ENCODE measurements at places on chromosomes 7 and 10.

DNA sequence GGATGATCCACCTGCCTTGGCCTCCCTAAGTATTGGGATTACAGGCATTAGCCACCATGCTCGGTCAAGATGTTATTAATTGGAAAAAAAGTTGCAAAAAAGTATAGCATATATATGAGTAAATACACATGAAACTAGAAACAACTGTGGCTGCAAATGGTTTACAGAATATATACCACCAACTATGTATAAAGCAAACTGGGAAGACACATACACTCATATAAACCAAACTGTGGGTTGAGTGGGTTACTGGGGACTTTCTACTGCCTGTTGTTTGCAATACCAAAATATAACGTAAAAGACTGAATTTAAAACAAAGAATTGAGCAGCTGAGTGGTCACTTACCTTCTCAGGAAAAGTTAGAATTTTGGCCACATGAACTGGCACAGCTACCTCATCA, 8.1 kb downstream of the POLR3A start:
- no peak for DNase-seq

DNA sequence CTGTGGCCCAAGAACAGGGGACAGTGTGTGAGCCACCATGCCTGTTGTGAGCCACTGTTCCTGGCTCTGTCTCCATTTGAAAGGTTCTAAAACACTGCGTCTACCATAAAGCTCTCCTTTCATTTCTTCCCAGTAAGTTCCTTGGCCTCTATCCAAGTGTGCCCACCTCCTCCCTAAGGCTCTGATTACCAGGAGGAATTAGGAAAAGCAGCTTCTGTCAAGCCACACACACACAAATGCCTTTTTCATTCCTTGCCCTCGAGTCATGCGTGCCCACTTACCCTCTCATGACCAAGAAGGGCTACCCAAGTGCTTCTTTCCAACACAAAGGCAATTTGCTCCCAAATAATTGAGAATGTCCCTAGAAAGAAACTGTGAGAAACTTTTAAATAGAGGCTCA, 70.8 kb upstream of the PARD3 start:
- no peak for DNase-seq

DNA sequence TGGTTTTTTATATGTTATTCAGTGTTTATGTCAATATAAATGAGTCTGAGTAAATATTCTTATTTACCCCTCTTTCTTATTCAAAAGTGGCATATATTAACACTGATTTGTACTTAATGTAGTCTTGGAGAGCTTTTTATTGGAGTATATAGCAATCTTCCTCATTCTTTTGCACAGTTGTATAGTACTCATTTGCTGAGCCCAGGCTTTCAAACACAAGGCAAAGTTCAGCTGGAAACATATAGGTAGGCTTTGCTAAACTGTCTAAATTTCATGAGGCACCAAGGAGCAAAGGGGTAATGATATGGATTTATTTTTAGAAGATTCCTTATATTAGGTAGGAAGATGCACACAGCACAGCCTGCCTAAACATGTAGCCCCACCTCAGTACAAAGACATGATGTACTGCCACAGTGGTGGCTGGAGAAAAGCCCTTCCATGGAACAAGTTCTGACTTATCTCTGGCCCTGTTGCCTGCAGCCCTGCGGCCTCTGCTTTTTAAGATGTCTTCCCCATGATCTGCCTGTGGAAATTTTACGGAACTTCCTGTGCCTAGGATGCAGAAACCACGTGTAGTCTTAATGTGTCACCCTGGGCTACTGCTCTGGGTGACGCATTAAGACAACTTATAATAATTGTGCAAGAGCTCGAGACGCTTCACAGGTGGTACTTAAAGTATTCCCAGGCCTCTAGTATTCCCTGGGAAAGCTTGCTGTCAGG, 9.6 kb upstream of the PDCD4 start:
- no peak for DNase-seq

DNA sequence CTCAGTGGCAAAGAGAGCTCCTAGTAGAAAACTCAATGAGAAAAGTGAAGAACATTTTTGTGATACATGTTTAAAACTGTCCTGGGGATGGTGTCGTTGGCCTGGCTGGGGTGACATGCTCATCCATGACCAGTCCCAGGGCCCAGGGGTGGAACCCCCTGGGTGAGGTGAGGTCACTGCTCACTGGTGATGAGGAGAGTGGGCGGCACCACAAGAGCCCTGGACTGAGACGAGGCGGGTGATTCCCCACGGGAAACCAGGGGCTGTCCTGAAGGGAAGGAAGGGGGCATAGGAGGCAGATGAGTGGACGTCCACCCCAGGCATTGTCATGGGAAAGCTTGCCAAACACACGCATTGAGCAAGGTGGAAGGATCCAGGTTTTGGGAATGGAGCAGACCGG, 54.6 kb downstream of the HTR5A start:
- no peak for DNase-seq

GRCh38 chr7:149070372-149071125, 20.0 kb downstream of the ZNF786 start:
- DNase-seq = no peak

DNA sequence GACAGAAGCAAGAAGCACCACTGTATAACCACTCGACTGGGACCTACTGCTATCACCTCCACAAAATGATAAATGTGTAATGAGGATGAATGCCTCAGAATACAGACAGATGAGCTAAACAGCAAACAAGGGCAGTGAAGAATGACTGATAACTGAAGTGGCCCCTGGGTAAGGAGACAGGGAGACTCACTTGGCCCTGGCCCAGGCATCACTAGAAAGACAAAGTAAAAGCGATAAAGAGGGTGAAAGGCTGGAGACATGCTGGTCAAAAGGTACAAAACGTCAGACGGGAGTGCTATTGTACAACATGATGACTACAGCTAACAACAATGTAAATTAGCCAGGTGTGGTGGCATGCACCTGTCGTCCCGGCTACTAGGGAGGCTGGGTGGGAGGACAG, 27.8 kb upstream of the APBB1IP start:
- DNase-seq = no peak

DNA sequence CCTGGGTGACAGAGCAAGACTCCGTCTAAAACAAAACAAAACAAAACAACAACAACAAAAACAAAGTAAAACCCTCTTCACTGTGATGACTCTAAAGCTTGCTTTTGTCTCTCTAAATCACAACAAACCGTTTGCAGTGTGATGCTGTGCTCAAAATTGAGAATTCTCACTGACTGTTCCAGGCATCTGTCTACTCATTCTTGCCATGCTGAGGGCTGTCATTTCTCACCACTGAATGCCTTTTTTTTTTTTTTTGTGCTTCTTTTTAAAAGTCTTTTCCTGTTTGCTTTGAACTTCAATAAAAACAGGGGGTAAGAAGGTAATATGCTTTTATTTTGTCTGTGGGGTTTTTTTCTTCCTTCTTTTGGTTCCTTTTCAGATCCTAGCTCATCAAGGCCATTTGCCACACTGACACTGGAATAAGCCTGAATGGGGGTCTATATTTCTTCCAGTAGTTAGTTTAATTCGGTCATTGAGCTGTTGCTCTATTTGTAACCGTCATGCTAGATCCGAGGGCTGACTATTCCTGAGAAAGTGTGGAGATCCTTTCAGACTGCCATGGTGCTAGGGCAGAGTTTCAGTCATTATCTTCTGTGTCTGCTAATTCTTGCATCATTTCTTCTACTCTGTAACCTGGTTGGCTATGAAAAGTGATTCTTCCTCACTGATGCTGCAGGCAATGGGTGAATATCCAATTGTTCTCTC, 10.6 kb downstream of the FAS start:
- no peak for DNase-seq

- DNase-seq = no peak
These were observed 117.8 kb downstream of the TMEM26 start for GRCh38 chr10:61335359-61335758.

DNA sequence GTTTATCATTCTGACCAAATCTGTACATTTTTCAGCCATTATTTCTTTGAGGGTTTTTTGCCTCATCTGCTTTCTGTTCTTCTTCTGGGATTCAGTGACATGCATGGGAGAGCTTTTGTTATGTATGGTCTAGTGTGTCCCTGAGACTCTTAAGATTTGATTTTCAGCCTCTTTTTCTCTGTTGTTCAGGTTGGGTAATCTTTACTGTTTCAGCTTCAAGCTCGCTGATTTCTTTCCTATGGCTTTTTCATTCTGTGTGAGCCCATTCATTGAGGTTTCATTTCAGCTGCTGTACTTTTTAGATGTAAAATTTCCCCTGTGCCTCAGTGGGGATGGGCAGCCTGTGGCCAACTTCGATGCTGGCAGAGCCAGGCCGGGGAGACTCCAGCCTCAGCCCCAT, 38.1 kb downstream of the FOXK1 start:
- no peak for DNase-seq

DNA sequence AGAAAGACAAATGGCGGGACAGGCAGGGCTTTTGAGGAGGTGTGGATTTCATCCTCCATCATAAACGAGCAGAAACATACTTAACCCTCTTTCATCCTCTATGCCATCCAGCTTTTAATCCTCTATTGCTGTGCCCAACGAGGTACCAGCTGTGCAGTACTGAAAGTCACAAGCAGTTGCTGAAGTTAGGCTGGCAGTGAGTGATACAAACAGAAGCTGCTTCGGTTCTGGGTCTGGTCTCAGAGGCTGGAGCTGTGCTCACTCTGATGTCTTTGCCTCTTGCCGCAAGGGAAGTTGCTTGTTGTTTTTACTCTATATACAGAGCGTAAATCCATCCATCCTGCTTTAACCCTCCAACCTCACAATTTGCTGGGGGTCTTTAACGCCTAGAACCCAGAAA, 235.2 kb downstream of the CELF2 start:
- no peak for DNase-seq

GRCh38 chr10:7773845-7774801, 13.7 kb downstream of the KIN start:
- no peak for DNase-seq

DNA sequence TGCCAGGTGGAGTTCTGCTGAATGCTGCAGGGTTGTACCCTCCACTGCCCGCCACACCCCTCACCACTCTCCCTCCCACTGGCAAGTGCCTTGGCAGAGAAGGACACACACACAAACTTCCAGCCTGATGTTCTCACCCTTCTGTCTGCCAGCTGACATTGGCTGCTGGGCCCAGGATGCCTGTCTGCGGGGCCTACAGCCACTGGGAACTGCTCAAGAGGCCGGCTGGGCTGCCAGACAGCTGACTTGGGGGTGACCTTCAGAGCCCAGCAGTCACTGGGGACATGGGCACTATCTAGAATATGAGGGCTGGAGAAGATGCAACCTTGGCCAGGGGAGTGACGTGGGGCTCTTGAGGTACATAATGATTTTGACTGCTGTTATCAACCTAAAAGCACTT, 157.1 kb downstream of the SH3PXD2A start:
- no peak for DNase-seq

GRCh38 chr10:45063591-45064231, 63.0 kb downstream of the ZNF22 start:
- DNase-seq = no peak

DNA sequence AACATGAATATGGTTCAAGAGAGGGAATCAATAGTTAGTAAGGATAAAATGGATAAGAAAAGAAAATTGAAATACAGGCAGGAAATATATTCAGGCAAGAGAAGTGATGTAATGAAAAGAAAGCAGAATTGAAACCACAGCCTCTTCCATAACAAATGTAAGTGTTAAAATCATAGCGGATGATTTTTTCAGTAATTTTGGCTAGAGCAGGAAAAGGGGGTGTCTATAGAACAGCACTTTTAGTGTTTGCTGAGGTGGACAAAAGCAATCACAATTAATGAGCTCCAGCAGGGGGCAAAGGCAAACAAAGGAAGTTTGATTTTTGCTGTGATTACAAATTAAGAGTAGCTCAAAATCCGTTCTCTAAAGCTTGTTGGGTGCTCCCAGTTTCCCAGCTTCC, 79.0 kb downstream of the TRIL start:
- no peak for DNase-seq

DNA sequence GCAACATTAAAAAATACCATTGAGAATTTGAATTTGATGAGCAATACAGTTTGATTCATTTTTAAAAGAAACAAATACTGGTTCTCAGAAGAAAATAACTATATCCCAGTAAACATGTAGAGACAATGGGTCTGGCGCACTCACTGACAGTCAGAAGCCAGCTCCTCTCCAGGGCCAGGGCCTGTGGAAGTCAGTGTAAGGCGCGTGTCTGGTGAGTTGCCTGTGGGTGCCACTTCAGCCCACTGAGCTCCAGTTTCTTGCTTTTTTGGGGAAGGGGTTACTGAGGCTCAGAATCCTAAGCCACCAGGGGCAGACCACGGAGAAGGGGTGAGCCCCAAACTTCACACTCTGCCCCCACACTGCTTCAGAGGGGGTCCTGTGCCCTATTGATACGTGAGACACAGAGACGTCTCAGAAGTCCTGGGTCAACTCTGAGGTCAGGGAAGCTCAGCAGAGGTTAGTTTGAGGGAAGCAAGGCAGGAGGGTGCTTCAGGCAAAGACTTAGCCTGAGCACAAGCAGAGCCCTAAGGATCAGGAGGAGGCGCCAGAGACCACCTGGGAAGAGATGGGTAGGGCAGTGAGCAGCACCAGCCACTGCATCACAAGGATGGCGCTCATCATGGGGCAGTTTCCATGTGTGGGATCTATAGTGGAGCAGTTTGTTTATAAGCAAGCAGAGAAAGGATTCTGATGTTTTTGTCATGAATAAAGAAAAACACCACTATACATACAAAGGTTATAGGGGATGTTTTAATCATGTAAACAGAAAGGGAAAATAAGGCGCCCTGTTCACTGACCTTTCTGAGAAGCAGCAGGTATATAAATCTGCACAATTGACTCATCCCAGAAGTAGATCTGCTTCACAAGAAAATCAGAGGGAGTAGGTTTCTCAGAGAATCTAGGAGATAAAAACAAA, 95.7 kb downstream of the PKD1L1 start:
- peak; percentile 49 for DNase-seq

DNA sequence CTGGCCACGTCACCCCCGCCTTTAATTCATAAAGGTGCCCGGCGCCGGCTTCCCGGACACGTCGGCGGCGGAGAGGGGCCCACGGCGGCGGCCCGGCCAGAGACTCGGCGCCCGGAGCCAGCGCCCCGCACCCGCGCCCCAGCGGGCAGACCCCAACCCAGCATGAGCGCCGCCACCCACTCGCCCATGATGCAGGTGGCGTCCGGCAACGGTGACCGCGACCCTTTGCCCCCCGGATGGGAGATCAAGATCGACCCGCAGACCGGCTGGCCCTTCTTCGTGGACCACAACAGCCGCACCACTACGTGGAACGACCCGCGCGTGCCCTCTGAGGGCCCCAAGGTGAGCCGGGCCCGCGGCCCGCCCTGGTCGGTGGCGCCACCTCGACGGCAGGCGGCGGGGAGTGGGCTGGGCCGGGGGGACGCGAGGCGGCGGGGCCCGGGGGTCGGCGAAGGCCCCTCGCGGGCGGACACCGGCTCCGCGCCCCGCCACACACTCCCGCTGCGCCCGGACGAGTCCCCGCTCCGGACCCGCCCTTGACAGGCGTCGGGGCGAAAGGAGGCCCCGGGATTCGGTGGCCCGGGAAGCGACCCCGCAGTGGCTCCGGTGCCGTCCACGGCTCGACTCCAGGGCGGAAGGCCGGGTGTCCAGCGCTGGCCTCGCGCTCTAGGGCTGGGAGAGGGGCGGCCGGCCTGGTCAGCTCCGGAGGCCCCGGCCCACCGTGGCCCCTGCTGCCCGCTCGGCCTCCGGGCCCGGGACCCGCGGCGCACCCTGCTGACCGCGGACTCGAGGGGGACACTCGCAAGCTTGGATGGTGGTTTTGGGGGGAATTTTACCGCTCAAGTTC, 557 bp downstream of the BAG3 start:
- DNase-seq = no peak

Data from SK-N-SH (cell line).